Right renal cortex interstitium (tissue), 3 donors: ENCODE measurements at places on chromosomes 13 and 19. TPM values are rescaled to one million over a fixed set of nuclear protein-coding genes. Genes with fewer than 3 reads are reported as not detected.

- DNase-seq = no peak
These were observed 15.2 kb downstream of the EML2 start for GRCh38 chr19:45623984-45624383.

DNA sequence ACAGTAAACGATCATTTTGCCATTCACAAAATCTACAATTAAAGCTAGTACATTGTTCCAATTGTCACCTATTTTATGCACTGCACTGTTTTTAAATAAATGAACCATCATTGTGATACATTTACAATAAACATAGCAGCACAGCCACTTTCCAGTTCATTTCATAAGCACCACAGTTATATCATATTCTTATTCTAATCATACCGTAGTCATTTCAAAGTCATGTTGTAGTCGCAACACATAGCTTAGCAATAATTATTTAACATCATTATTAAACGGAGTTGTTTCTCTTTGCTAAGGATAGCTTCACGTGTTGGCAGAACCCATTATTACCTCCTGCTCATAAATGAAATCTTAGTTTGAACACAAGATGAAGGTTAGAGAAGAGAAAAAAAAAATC lies 2.2 kb upstream of the PCDH9 start:
- no peak for DNase-seq

DNA sequence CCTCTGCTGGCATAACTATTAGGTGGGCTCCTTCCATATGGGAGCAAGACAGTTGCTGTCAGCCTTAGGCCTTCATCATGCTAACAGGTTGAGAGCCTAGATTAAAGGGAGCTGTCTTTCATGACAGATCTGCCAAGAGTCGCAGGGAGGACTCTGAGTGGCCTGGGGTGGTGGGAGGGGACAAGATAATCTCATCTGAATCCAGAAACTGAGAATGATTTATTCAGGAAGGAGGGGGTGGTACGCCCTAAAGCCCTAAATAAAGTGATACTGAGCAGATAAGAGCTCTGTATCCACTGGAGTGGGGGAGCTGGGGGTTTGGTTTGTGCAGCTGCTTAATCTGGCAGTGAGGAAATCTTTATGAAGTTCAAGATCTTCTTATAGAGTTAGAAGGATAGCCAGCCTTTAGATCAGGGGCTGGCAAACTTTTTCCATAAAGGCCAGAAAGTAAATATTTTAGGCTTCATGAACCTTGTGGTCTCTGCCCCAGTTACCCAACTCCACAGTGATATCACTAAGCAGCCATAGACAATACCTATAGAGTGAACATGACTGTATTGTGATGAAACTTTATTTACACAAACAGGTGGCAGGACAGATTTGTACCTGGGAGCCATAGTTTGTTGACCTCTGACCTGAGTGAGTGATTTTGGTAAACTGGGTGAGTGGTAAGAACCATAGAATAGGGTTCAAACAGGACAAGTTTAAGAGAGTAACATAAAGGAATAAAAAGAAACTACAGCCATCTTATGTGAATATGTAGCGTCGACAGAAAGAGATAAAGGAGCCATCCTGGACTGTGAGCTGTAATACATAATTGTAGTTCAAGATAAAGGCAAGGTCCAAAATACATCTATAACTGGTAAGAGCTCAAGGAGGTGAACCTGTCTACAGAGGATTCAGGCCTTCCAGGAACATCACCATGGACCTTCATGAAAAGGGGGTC lies 9.8 kb upstream of the STK24 start:
- DNase-seq = no peak

- no peak for DNase-seq
These were observed 114.8 kb downstream of the COL4A2 start for GRCh38 chr13:110421696-110422385.

- peak; percentile 6 for DNase-seq
These were observed 440.8 kb downstream of the TDRD3 start for GRCh38 chr13:60837806-60838205.

DNA sequence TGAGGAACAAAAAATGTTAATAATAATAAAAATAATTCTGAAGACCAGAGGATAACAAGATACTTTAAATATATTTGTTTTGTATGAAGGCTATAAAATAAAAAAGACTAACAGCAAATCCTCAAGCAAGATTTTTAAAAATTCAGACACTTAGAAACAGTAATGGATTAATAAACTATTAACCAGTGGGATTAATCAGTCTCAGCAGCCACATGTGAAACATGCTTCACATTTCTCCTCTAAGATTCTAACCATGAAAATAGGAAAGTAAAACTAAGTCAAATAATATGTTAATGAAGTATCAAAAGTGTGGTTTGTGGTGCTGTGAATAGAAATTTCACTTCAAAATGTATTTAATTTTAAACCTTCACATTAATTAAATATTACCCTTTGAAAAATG lies 57.4 kb downstream of the KCNRG start:
- DNase-seq = no peak

The NDUFS7 gene
- polyA plus RNA-seq = 40.1 TPM

DNA sequence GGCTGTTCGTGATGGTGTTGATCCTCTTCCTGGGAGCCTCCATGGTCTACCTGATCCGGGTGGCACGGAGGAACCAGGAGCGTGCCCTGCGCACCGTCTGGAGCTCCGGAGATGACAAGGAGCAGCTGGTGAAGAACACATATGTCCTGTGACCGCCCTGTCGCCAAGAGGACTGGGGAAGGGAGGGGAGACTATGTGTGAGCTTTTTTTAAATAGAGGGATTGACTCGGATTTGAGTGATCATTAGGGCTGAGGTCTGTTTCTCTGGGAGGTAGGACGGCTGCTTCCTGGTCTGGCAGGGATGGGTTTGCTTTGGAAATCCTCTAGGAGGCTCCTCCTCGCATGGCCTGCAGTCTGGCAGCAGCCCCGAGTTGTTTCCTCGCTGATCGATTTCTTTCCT lies 12.2 kb upstream of the C19orf33 start:
- DNase-seq = no peak

DNA sequence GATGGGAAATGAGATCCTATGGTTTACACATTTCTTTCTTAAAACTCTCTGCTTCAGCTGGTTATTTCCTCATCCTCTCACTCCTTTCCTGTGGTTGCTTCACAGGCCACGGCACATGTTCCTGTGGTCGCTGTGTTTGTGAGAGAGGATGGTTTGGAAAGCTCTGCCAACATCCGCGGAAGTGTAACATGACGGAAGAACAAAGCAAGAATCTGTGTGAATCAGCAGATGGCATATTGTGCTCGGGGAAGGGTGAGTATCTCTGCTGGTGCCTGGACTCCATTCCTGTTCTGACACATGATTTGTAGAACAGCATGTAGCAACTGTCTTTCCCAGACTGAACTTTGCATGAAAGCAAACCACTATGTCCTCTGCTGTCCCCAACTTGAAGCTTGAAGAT lies 254.2 kb downstream of the ITGBL1 start:
- DNase-seq = no peak

DNA sequence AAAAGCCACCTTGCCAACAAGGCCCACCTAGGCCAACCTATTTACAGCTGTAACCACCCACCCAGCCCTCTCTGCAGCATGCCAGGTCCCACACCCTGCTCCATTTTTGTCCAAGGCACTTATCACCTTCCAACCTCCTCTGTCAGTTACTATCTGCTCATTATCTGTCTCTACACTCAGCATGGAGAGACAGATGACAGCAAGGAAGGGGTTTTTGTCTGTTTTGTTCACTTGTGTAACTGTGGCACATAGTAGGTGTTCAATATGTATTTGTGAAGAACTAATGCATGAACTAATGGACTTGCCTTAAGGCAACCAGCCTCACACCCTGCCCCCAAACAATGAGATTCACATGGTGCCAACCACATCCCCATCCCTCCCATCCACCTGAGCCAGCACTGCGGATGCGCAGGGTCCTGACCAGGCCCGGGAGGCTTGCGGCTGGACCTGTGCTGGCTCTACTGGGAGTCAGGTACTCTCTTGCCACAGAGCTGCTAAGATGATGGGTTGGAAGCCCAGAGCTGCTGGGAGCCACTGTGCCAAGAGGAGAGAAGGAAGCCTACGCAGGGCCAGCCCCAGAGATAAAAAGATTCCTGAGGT lies 17.3 kb downstream of the DEDD2 start:
- no peak for DNase-seq

- no peak for DNase-seq
These were observed 55.0 kb upstream of the MAB21L1 start for GRCh38 chr13:35531526-35531925.

- DNase-seq = no peak
These were observed 39.6 kb downstream of the STOML3 start for GRCh38 chr13:38950987-38951386.

The ACTMAP gene
- polyA plus RNA-seq = 14.0 TPM

- DNase-seq = no peak
These were observed 105.1 kb downstream of the COG6 start for GRCh38 chr13:39760521-39760920.

The NCR1 gene
- polyA plus RNA-seq = 0.21 TPM

GRCh38 chr13:21925720-21926119 lies 254.8 kb downstream of the FGF9 start:
- DNase-seq = no peak

- DNase-seq = no peak
These were observed 91.8 kb downstream of the COL4A2 start for GRCh38 chr13:110398564-110399507.

DNA sequence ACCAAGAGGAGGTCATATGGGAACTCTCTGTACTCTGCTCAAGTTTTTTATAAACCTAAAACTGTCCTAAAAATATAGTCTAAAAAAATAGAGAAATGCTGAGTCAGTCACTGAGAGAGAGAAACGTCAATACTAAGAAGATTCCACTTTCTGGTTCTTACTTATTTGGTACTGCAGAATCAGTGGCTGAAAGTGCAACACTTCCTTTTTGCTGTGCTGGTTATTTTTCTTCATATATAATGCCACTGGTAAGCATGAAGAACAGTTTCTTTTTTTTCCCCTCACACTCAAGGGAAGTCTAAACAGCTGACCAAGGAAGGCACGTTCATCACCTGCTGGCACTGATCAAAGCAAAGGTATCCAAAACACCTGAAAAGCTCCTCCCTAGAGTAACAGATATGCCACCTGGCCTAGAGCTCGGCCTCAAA lies 44.3 kb upstream of the N4BP2L1 start:
- DNase-seq = no peak

The HSD11B1L gene
- polyA plus RNA-seq = 6.8 TPM

- no peak for DNase-seq
These were observed 8.0 kb downstream of the NPAS1 start for GRCh38 chr19:47027586-47028088.

- no peak for DNase-seq
These were observed 22.2 kb downstream of the FAM187B start for GRCh38 chr19:35206379-35206778.

The TMC4 gene
- polyA plus RNA-seq = 25.3 TPM

The ZNF763 gene
- 10.3 TPM for polyA plus RNA-seq

GRCh38 chr13:51524829-51525566 lies 59.3 kb upstream of the WDFY2 start:
- no peak for DNase-seq

DNA sequence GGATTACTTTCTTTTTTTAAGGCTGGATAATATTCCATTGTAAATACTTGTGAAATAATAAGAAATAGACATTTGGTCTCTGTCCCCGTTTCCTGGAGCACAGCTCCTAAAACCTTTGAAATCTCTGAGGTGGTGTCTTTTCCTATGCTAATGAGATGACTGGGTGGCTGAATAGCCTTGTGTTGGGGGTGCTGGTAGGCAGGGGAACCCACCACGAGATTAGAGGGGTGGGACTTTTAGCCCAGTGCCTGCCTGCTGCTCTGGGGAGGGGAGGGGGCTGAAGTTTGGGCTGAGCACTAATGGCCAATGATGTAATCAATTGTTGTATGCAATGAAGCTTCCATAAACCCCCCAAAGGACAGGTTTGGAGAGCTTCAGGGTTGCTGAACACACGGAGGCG lies 175.7 kb downstream of the FGF9 start:
- DNase-seq = no peak

DNA sequence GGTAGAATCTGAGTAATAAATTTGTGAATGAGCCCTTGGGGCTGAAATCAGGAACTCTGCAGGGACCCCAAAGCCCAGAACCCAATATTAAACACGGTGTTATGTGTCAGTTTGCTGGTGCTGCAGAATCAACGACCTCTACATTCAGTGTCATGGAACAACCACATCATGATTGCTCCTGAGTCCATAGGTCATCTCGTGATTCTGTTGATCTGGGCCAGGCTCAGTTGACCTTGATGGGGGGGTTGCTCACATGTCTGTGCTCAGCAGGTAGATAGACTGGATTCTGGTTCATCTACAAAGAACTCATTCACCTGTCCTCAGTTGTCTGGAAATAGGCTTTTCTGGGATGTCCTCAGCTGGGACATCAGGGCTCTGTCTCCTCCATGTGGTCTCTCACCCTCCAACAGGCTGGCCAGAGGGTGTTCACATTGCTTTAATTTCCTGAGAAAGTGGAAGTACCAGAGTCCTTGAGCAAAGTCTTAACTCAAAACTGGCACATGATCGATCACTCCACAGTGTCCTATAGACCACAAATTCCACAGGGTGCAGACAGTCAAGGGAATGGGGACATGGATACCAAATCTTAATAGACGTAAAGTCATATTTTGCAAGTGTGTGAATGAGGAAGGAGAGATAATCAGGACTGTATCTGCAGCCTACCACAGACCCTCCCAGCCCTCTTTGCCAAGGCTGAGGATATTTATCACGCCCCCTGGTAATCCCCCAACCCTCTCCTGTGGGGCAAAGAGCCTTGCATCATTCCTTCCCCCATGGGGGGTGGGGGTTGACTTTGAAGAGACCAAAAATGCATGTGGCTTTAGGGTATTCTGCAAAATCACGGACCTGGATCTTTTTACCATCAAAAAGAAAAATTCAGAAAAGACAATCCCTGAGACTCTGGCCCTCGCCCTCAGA lies 39.3 kb upstream of the IGFL1 start:
- DNase-seq = no peak
